Activated T-cell treated with anti-CD3 and anti-CD28 coated beads, Interleukin-2, amount 50 U/mL, for 4 hours (primary cell): ENCODE measurements at places on chromosomes 7 and 10. TPM values are rescaled to one million over a fixed set of nuclear protein-coding genes. Genes with fewer than 3 reads are reported as not detected.
A peak's percentile ranks its signal among the peaks of the same experiment; 100 is the strongest.

GRCh38 chr10:71133710-71134686, 78.4 kb upstream of the UNC5B start:
- no peak for DNase-seq

GRCh38 chr10:50908366-50908765, 22.9 kb upstream of the A1CF start:
- no peak for DNase-seq

GRCh38 chr7:27224983-27225934, 17.3 kb upstream of the EVX1 start:
- no peak for DNase-seq

The ARHGEF35 gene
- total RNA-seq = 2.6 TPM

The DKK1 gene
- 0.42 TPM for total RNA-seq

GRCh38 chr10:50605269-50605950, 18.3 kb downstream of the SGMS1 start:
- no peak for DNase-seq

DNA sequence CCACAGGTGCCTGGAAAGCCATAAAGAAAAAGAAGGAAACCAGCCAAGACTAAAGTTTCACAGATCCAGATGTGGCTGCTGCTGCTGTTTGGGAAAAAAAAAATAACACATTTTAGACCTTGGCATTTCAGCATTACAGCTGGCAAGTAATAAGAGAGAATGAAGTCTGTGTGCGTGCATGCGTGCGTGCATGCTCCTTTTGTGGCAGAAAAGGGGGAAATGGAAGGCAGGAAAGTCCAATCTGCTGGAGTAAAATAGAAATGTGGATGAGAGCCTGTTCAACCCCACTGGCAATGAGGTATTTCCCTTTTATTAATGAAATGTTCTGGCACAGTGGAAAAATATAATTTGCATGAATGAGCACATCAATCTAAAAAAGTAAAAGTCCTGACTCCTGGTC, 137.0 kb upstream of the SEMA3A start:
- no peak for DNase-seq

- no peak for DNase-seq
Measured at GRCh38 chr10:51894771-51895578, 195.6 kb upstream of the CSTF2T start.

DNA sequence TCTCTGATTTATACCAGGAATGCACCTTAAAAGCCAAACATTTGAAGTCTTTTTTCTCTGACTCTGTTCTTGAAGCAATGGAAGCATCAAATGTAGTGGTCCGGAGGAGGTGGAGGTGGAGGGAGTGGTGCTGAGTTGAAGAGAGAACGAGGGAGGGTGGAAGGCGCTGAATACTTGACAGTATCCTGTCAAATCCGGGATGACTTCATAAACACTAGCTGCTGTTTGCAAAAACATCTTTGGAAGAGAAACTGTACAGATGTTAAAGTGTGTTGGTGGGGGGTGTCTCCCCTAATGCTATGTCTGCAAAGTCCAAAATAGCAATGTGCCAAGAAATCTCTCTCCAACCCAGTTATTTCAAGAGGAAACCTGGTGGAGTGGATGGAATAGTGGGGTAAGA, 328.5 kb upstream of the AUTS2 start:
- DNase-seq = no peak

GRCh38 chr7:95330204-95330960, 6.0 kb upstream of the PON1 start:
- DNase-seq = no peak

DNA sequence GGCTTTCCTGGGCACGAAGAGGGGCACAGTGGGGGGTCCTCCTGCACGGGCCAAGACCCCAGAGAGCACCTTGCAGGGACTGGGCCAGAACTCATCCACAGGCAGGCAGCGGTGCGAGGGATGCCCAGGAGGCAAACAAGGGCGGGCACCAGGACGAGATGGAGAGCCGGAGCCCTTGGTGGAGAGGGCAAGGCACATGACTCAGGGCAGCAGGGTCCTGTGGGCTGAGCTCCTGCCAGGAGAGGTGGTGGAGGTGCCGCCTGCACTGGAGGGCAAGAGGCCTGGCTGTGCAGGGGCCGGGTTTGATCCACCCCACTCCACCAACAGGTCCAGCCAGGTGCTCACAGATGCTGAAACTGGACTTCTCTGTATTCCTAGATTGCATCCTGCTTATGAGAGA, 170.9 kb downstream of the TCERG1L start:
- DNase-seq = no peak

DNA sequence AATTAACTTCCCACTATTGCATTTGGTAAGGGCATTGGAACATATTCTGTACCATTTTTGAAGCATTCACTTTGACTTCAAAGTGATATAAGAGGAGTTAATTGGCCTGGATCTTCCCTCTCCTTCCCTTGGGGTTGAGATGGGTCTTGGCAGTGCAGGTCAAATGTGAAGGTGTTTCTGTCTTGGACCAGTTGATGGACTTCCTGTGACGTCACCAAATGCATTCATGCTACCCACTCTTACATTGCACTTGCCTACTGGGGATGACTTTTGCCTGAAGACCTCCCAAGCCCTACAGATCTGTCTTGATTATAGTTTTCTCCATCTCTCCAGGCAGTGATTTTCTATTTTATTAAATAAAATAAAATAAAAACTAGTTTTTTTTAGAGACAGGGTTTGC, 221.5 kb downstream of the BUB3 start:
- no peak for DNase-seq

The WNT8B gene
- total RNA-seq = not detected

GRCh38 chr7:2680792-2681490, 7.1 kb upstream of the AMZ1 start:
- peak; percentile 45 for DNase-seq

DNA sequence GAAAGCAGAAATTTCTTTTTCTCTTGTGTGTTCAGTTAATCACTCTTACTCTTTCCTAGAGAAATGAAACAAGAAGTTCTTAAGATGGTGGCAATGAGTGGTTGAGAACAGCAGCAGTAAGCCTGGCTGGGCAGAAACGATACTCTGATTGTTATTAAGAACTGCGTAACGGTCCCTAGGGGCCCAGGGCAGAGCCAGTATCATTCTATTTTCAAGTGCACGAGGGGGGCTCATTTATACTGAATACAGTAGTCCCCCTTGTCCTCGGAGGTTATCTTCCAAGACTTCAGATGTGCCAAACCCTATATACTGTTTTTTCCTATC, 64.9 kb downstream of the EEPD1 start:
- no peak for DNase-seq

The IGFBP1 gene
- 0.28 TPM for total RNA-seq

The PCDH15 gene
- total RNA-seq = not detected

The ZP3 gene
- total RNA-seq = 18.8 TPM

The PPP1R3A gene
- not detected for total RNA-seq

- no peak for DNase-seq
Measured at GRCh38 chr7:83429493-83429892, 219.4 kb downstream of the SEMA3E start.

The OR9A2 gene
- total RNA-seq = not detected

GRCh38 chr7:132771301-132771730, 195.0 kb upstream of the PLXNA4 start:
- peak; percentile 9 for DNase-seq

DNA sequence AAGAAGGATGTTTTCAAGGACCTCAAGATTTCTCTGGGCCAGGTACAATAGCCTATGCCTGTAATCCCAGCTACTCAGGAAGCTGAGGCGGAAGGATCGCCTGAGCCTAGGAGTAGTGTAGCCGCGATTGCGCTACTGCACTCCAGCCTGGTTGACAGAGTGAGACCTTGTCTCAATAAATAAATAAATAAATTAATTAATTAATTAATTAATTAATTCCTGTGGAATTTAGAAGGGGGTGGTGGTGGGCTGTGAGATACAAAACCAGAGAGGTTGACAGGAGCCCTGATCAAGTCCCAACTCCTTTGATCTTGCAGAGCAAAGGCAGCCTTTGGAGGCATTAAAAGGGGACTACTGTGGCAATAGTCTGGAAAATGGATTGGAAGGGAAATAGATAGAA, 39.3 kb upstream of the NRF1 start:
- DNase-seq = no peak

DNA sequence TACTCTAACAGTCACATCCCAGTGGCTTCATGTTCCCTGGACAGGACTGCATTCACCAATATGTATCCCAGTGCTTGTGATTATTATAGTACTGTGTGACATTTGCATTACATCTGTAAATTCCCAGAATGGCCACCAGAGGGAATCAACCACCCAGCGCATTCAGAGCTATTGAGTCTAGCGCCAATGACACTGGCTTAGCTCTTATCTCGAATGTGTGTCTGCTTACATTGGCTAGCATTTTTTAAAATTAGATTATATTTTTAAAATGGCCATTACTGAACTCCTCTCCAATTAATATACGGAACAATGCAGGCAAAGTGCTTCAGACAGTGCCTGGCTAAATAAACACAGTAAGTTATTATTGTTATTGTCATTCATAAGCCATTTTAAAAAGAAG, 36.3 kb downstream of the TRIL start:
- DNase-seq = peak; percentile 12

DNA sequence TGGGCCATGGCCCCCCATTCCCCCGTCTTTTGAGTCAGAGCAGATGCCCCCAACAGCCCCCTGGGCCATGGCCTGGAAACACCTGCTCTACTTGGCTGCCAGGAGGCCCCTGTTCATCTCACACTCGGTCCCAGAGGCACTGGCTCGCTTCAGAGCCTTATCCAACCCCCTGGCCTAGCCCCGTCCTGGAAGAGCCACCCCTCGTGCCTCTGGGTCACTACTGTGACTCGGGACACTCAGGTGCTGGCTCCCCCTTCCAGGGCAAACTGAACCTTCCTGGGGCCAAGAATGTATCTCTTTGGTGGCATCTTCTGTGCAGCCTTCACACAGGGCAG, 7.0 kb downstream of the POLR2J start:
- DNase-seq = no peak

DNA sequence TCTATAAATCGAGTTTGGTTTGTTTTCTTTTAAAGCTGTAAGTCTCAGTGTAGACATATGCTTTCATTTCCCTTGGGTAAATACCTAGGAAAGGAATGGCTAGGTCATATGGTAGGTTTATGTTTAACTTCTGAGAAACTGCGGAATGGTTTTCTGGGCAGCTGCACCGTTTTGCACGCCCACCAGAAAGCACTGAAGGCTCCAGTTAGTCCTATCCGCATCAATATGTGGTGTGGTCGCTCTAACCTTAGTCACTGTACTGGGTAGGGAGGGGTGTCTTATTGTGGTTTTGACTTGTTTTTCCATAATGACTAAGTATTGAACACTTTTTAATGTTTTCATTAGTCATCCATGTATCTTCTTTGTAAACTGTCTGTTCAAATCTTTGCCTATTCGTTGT, 279.5 kb upstream of the AKR1E2 start:
- DNase-seq = no peak

- DNase-seq = no peak
Measured at GRCh38 chr7:2845034-2845592, 1.0 kb upstream of the GNA12 start.

GRCh38 chr7:134823400-134823799, 44.0 kb downstream of the CALD1 start:
- DNase-seq = no peak

The NAPEPLD gene
- total RNA-seq = 5.5 TPM

DNA sequence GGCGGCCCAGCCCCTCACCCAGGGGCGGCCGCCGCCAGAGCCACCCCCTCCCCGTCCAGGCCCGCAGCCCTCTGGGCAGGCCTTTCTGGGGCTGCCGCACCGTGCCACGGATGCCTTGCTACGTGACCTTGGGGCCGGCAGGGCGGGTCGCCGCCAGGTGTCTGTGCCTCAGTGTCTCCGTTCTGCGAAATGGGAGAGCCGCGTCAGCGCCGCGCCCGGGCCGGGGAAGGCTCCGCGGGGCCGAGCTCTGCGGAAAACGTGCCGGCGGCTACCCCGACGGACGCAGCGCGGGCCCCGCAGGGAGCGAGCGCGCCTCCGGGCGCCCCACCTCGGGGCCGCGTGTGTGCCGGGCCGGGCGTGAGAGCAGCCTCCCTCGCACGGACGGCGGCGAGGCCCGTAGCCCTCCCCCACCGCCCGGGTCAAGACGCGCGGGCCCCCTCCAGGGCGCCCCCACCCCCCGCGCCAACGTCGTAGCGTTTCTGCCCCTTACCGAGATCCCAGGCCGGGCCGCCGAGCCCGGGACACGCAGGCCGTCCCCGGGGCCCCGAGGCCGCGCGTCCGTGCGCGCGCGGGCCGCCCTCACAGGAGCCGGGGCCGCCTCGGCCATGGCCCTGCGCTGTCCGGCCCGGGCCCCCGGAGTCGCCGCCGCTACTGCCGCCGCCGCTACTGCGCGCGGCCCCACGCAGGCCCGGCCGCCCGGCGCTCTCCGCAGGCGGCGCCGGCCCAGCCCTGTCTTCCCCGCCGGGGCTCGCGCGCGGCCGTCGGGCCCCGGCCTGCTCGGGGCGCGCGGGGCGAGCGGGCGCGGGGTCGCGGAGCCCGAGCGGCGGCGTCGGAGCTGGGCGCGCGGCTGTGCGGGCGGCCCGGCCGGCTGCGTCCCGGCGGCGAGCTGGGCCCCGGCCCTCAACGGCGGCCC, 1.1 kb downstream of the ZNF777 start:
- no peak for DNase-seq

GRCh38 chr7:127652333-127653248, 597 bp downstream of the SND1 start:
- DNase-seq = no peak

- DNase-seq = no peak
Measured at GRCh38 chr10:68082872-68083271, 7.8 kb upstream of the HERC4 start.

DNA sequence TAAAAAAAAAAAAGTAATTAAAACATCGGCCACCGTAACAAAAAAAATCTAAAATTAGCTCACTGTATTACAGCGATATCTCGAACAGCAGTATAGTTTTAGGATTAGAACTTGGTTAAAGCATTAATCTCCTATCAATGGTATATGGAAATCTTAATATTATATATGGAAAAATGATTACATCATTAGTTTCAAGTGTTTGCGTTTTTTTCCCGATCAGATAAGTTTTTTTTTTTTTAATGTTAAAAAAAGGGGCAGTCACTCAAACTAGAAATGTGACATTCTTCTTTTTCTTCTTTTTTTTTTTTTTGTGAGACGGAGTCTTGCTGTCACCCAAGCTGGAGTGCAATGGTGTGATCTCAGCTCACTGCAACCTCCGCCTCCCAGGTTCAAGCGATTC, 7.4 kb downstream of the IDI1 start:
- DNase-seq = no peak

DNA sequence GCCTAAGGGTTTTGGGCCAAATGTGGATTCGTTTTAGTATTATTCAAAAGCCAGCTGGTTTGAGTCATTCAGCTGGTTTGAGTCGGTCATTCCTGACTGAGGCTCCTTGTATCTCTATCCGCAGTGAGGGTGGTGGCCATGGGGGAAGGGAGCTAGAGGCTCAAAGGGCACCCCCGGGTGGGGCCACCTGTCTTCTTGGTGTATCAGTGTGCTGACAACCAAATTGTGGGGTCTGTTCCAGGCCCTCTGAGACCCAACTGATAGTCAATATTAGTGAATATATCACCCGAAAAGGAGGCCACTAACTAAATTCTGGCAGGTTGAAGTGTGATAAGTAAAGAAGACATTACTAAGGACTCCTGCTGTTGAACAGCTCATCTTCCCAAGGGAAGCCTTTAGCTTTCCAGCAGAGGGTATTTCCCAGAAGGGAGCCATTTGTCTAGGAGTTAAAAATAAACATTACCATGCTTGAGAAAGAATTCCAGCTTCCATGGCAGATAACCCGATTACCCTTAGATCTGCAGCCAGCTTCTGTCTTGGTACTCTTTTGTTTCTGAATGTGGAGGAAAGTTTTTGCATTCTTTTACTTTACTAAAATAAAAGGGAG, 29.9 kb upstream of the DDX50 start:
- no peak for DNase-seq

GRCh38 chr10:3655528-3655927, 129.5 kb downstream of the KLF6 start:
- DNase-seq = no peak

The LRRC18 gene
- not detected for total RNA-seq

The PLXDC2 gene
- total RNA-seq = 0.08 TPM

GRCh38 chr7:140568021-140568813, 72.4 kb downstream of the DENND2A start:
- no peak for DNase-seq
